Activated CD8-positive, alpha-beta T cell treated with anti-CD3 and anti-CD28 coated beads for 36 hours (primary cell): ENCODE measurements at places on chromosomes 1 and 21. TPM values are rescaled to one million over a fixed set of nuclear protein-coding genes. Genes with fewer than 3 reads are reported as not detected.

GRCh38 chr21:29650523-29651022, 289.2 kb downstream of the GRIK1 start:
- no peak for DNase-seq

DNA sequence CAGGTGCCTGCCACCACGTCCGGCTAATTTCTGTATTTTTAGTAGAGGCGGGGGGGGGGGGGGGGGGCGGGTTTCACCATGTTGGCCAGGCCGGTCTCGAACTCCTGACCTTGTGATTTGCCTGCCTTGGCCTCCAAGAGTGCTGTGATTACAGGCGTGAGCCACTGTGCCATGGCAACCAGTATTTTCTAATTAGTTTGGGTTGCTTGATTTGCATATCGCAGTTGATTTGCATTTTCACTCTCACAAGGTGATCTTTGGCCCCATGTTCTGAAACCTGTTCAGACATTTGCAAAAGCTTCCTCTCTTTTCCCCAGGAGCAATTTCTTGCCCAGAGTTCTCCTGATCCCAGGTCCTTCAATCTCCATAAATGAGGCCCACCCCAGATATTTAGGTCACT, 1.7 kb downstream of the TOR3A start:
- DNase-seq: peak; percentile 15

DNA sequence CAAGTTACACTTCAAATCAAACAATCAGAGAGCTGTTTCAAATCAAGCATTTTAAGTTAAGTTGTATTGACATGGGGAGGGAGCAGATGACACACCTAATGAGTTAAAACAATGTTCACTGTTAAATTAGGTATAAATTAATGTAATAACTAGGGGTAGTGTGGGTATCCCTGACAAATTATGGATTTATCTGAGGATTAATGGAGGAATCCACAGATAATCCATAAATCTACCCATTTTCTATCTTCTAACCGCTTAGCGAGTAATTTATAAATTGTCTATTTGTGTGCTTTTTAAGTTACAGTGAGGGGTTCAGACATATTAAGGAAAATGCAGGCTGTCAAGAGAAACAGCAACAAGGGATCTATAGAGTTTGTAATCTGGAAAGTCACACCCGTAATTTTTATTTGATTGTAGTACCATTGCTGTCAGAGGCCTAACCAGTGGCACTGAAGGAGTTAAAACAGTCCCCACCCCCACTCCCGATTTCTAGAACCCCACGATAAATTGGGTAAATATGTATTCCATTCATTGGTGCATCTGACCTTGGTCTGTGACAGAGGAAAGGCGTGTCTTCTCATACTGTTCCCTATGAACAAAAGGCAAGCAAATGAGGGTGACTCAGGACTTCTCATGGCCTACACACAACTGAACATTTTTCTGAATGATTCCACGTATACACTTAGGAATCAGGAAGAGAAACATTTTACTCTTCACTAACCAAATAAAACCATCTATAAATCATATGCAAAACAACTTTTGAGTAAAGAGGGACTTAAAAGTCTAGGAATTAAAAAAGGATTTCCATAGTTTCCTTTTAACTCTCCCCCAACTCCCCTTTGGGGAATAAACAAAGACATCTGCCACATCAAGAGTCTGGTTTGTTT, 7.4 kb downstream of the IRF2BP2 start:
- DNase-seq: peak; percentile 54

GRCh38 chr1:60388092-60388987, 314.8 kb upstream of the C1orf87 start:
- no peak for DNase-seq

The CD247 gene
- 224 TPM for total RNA-seq

The EXO1 gene
- total RNA-seq: 66.8 TPM

The APOBEC4 gene
- total RNA-seq: not detected
